Caki2 (cell line): ENCODE measurements at places on chromosomes 4 and X.

GRCh38 chr4:183147196-183147595 is 48.1 kb downstream of the WWC2 start:
- DNase-seq: no peak

DNA sequence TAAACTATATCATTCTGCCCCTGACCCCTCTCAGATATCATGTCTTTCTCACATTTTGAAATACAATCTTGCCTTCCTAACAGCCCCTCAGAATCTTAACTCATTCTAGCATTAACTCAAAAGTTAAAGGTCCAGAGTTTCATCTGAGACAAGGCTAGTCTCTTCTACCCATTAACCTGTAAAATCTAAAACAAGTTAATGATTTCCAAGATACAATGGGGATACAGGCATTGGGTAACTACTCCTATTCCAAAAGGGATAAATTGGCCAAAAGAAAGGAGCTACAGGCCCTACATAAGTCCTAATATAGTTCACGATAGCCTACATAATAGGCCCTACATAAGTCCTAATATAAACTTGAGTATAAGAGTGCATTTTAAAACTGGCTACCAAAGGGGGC is 18.9 kb downstream of the ADH6 start:
- no peak for DNase-seq

GRCh38 chr4:23034731-23035130 is 342.0 kb downstream of the GBA3 start:
- DNase-seq: no peak

- DNase-seq: peak; percentile 16
Measured at GRCh38 chr4:41913509-41913908, 21.7 kb upstream of the TMEM33 start.

DNA sequence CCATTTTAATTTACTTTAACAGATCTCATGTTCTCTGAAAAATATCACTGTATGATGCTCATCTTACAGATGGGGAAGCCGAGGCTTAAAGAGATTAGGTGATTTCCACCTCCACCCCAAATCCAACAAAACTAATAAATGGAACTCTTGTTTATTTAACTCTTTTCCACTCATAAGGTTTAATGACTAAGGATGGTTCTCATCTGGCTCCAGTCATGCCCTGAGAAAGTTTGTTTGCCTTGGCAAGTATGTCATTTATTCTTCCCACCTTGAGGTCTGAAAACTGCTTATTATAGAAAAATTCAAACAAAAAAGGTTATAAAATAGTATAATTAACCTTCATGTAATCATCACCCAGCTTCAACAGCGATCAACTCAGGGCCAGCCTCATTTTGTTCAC is 56.3 kb downstream of the PPEF2 start:
- DNase-seq: peak; percentile 87
